ENCODE measurements at places on chromosomes 11 and 22.

DNA sequence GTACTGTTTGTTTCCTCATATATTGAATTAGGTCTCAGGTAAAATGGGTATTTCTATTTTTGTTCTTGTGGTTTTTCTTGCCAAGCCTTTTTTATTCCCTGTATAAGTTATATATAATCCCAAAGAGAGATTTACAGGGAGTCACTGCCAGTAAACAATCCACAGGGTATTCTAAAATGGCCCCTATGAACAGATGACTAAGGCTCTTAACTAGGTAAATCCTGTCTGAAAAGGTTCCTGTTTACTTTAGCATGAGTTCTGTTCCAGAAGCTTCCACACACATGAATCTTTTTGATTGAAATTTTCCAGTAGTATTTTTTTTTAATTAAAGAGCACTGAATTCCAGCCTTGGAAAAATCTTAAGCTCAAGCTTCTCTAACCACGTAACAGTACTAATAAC is 552.8 kb upstream of the CCDC179 start:
- no peak for DNase-seq

GRCh38 chr22:44192816-44193534 is 12.2 kb downstream of the PARVG start:
- no peak for DNase-seq

- no peak for DNase-seq
These were observed 9.2 kb upstream of the ALX4 start for GRCh38 chr11:44319170-44319551.

DNA sequence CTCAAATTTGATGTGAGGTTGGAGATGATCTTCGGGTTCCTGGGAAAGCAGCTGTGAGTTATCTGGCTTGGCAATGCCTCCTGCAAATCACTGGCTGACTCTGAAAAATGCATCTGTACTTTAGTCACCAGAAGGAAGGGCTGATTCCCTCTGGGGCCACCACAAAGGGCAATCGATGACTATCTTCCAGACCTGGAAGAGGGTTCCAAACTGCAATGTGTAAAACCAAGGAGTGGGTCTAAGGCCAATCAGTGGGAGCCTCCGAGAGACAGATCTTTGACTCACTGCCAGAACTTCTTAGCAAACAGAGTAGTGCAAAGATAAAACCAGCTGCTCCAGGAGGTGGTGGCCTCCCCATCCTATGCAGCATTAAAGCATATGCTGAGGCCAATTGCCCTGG is 29.1 kb upstream of the PAK1 start:
- no peak for DNase-seq

GRCh38 chr11:74371269-74372052 is 26.8 kb downstream of the PGM2L1 start:
- no peak for DNase-seq
